ENCODE measurements at places on chromosomes 2 and 18.
A peak's percentile ranks its signal among the peaks of the same experiment; 100 is the strongest.

- no peak for ATAC-seq
Measured at GRCh38 chr2:228543117-228543516, 361.6 kb upstream of the SPHKAP start.

- peak; percentile 74 for ATAC-seq
Measured at GRCh38 chr2:236610991-236611821, 41.6 kb downstream of the ACKR3 start.

DNA sequence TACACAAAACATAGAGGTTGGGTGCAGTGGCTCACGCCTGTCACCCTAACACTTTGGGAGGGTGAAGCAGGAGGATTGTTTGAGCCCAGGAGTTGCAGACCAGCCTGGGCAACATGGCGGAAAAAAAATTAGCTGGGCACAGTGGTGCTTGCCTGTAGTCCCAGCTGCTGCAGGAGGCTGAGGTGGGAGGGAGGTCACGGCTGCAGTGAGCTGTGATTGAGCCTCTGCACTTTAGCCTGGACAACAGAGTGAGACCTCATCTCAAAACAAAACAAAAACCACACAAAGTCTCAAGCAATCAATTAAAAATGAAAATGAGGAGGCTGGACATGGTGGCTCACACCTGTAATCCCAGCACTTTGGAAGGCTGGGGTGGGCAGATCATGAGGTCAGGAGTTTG, 4.9 kb downstream of the NOP58 start:
- ATAC-seq: no peak

GRCh38 chr2:234770715-234771141, 181.1 kb upstream of the SH3BP4 start:
- no peak for ATAC-seq

DNA sequence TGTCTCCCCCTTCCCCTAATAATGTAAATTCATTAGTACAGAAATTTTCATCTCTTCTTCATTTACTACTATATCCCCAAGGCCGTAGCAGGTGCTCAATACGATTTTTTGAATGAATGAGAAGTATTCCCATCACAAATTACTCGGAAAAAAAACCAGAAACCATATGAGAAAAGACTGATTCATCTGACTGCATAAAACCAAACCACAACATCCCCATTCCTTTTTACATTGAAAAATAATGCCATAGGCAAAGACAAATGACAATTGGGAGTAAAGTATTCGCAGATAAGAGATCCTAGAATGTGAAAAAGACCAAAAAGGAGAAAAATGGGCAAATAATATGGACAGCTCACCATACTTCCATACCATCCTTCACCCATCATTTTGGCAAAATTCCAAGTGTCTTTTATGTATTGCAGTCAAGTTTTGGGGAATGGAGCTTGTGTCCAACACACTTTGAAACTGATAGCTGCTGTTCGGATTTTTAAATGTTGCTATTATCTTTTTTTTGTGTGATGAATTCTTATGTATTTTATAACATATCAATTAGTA, 1.5 kb downstream of the ZC3H8 start:
- ATAC-seq: no peak

DNA sequence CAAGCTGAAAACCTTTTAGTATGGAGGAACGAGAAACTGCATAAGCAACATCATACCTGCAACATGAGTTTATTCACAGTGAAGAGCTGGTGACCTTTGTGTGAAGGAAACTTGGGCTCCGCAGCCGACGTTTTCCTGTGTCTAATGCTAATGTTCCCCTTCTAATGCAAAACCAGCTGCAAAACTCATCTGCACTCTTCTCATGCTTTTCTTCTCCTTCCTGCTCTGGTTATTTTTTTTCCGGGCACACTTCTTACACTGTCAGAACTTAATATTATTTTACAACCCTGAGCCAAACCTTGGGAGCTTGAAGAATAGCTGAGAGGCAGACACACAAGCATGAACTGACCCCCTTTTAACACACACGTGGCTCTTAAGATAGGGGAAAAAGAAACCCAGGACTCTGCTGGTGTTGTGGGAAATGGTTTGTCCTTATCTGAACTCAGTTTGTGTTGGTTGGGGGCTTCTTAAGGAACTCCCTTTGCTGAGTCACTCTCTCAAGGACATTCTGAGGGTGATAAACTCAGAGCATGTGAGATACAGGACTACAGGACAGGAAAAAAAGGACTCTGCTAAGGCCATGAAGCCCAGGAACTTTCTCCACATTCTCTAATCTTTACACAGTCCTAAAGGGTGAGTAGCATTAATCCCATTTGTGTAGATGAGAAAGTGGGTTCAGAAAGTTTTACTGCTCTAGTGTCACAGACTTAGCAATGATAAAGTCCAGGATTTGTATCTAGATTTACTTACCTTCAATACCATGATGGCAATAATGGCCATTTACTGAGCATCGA, 439.3 kb upstream of the TRIB2 start:
- no peak for ATAC-seq

DNA sequence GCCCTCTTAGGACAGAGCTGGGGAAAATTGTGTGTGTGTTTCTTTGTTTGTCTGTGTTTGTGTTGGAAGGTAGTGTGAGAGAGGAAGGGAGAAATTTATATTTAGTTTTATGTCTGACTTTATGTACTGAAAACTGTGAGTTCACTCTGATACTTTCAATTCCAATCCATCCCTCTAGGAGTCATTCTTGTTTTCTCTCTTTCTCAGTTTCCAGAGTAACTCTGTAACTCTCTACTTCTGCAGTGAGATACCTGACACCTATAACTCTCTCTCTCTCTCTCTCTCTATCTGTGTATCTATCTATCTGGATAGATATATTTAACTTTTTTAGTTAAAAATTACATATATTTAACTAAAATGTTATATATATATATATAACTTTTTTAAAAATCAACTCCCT, 128.7 kb downstream of the UBR3 start:
- ATAC-seq: no peak

DNA sequence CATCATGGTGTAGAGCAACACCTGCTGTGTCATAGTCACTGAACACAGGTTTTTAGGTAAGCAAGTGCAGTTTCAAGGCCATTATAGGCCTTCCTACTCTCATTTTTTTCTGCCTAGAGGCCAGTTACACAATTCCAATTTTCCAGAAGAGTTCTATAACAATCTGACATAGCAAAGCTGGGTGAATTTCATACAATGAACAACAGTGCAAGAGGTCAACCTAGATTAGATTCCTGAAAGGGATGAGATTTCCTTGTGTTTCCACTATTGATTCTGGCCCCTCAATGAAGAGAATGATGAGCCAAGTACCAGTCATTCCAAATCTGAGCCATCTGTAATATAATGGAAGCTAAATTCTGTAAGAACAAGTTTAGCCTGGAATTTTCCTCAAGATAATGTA, 15.3 kb upstream of the CD28 start:
- ATAC-seq: no peak

DNA sequence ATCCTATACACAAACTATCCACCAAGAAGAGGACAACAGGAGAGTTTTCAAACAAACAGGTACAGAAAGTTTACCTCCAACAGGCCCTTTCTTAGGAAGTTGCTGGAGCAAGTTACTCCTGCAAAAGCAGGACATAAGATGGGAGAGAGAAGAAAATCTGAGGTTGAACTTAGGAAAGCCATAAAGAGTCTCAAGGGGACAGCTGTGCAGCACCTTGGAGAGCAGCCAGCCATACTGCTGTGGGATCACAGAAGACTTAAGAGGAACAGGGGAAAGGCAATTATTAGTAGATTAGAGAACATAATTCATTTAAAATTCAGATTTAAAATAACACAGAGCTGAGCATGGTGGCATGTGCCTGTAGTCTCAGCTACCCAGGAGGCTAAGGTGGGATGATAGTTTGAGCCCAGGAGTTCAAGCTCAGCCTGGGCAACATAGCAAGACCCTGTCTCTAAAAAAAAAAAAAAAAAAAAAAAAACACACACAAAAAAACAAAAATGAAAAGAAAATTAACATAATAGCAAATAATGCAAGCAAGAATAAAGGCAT, 148.1 kb upstream of the SIX3 start:
- no peak for ATAC-seq
